GM20000 (cell line): ENCODE measurements at places on chromosomes 3 and 15.

DNA sequence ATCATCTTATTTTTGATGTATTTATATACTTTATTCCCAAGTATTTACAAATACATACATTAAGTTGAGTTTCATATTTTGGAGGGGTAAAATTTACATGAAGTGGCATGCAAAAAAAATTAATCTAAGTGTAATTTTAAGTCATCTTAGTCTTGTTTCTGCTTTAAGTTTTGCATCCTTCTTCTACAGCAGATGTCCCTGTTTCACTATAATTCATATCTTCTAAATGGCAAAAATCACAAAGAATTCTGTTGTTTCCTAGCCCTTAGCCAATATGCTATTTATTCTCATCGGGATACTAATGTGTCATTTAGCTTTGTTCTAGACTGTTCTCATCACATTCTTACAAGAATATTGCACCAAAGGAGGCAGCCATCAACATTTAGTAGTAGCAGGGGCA is 831.9 kb downstream of the GBE1 start:
- DNase-seq, result no peak

- DNase-seq, result no peak
These were observed 570.4 kb downstream of the SI start for GRCh38 chr3:164507886-164508285.

DNA sequence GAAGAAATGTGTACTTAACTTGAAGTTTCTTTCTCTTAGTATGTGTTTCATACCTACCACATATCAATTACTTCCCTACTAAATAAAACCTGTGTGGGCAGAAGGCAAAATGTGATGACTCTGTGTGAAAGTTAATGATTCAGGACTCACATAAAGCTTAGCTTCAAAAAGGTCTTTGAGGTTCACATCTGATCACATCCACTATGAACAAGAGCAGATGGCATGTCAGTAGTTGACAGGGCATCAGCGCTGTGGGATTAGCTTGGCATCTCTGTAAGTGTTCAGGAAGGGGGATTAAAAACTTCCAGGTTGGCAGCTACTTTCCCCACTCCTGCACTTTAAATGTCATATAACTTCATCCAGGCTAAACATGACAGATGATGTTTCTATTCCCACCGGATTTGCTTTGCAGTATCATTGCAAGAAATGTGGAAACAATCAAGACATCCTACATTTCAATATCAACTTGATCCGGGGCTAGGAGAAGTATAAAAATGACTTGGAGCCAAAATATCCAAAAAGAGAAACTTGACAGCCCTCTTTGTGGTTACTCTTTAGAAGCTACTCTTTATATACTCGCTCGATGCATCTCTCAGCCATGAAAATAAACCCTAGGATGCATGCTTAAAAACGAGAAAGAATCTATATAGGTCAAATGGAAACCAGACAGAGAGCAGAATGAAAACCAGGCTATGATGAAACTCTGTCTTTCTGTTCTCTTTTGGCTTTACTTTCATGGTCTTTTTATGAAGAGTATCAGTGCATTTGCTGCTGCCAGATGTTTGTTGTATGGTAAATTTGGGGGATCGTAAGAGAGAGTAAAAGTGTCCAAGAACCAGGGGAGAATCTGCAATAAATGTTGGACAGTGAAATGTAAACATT is 273.1 kb upstream of the ALCAM start:
- DNase-seq, result no peak

DNA sequence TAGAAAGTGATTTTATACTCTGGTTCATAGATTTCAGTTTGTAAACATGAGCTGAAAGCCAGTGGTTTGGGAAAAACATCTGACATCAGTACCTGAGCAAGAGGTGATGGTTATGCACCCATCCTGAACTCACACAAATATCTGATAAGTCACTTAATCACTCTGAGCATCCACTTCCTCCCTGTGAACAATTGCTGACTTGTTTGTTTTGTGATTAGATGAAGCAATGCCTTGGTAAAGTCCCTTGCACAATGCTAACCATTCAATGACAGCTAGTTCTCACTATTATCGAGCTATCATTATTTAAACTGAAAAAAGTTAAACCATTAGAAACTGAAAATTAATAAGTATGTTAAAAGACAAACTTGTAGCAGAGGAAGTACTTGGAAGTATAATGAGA is 303.0 kb downstream of the PLOD2 start:
- no peak for DNase-seq

GRCh38 chr15:40281057-40281800 is 1.6 kb downstream of the ANKRD63 start:
- DNase-seq, result no peak
